GM04504 (cell line): ENCODE measurements at places on chromosomes 16 and 17.

GRCh38 chr17:80315517-80316182 is 55.0 kb downstream of the RNF213 start:
- DNase-seq = no peak

GRCh38 chr17:78442648-78443218 is 64.3 kb downstream of the PGS1 start:
- no peak for DNase-seq

- DNase-seq = peak; percentile 25
These were observed 3.4 kb upstream of the ZNF385C start for GRCh38 chr17:42101513-42102292.

GRCh38 chr17:15194859-15195277 is 70.3 kb downstream of the PMP22 start:
- no peak for DNase-seq

- DNase-seq = no peak
These were observed 133.9 kb downstream of the SOCS1 start for GRCh38 chr16:11121914-11122692.

- DNase-seq = no peak
These were observed 84.0 kb upstream of the CACNG5 start for GRCh38 chr17:66750781-66751543.

- no peak for DNase-seq
These were observed 247.9 kb upstream of the SOX9 start for GRCh38 chr17:71872843-71873485.

DNA sequence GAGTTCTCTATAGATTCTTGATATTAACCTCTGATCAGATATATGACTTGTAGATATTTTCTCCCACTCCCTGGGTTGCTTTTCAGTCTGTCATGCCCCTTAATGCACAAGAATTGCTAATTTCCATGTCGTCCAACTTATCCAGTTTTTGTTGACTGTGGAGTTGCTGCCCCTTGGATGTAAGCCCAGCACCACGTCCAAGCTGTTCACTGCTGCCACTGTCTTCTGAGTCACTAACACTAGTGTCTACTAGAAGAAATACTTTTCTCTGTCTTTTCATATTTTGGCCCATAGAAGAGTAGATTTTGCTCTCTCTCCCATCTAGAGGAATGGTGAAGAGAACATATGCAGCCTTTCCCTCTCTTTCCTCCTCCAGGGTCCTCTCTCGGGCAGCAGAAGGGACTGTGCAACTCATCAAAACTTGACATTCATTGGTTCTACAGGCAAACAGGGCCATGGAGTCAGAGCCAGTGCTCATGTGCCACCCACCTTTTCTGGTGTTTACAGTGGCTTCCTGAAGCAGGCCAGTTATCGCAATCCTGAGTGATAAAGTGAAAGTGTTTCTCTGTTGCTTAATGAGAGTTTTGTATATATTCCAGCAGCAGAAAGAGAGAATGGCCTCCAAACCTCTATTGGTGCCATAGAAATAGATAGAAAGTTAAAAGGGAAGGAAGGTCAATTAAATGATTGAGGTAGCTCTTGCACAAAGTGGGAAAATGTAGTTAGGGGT is 22.6 kb upstream of the PMP22 start:
- no peak for DNase-seq

- no peak for DNase-seq
These were observed 36.8 kb upstream of the ZC3H18 start for GRCh38 chr16:88533381-88533917.

DNA sequence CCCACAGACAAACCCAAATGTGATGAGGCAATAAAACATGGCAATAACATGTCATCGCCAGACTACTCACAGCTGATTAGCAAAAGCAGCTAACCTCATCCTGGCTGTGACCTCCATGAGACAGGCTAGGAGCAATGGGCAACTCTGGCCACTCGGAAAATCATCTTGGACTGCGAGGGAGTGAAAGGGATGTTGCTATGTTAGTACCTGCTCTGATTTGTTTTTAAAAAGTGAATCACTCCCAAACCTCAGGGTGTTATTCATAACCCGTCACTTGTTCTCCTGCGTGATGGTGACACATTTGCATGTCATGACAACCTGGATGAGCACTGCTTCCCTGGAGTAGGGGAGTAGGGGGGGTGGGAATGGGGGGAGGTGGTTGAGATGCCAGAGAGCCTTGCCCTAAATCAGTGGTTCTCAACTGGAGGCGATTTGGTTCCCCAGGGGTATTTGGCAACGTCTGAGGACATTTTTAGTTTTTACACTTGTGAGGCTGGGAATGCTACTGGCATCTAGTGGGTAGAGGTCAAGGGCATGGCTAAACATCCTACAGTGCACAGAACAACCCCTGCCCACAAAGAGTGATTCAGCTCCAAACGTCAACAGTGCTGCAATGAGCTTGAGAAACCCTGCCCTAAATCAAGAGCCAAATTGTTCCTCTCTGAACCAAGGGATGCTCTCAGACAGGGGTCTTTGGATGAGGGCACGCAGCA is 241.7 kb downstream of the SOX9 start:
- DNase-seq = no peak

- DNase-seq = no peak
These were observed 5.6 kb downstream of the SLC16A3 start for GRCh38 chr17:82234211-82235055.

GRCh38 chr16:84246679-84247077 is 6.9 kb upstream of the KCNG4 start:
- DNase-seq = no peak

GRCh38 chr16:57555831-57556230 is 13.4 kb downstream of the ADGRG5 start:
- DNase-seq = no peak

DNA sequence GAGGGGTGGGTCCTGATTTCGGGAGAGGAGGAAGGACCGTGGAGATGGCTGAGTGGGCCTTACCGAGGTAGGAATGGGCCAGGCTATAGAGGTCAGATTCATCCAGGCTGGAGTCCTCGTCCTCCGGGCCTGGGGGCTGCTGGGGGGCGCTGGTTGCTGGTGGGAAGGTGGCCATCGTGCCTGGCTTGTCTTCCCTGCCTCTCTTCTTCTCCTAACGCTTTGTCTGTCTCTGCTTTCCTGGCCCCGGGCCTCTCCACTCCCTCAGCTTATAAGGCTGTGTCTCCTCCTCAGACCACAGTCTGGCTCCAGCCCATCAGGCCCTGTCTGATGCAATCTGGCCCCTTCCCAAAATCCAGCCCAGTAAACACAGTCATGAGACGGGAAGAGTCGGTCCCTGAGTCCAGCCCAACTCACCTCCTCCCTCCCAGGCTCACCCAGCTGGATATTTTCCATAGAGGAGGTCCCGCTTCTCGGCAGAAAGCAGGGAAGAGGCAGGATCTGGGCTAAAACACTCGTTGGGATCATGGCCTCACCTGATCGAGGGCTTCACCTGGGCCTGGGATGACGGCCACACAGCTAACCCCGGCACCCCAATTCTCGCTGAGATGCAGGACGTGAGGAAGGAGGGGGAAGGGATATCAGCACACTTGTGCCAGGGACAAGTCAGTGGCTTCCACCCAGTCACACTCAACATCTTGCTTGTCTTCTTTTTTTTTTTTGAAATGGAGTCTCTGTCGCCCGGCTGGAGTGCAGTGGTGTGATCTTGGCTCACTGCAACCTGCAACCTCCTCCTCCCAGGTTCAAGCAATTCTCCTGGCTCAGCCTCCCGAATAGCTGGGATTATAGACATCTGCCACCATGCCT is at the start of gene NUPR1:
Gene NUPR1 (minus strand): TSS at position 242 of the 864 bp plus-strand sequence. CDS start 67 bp downstream, at position 175.
- peak; percentile 99 for DNase-seq

DNA sequence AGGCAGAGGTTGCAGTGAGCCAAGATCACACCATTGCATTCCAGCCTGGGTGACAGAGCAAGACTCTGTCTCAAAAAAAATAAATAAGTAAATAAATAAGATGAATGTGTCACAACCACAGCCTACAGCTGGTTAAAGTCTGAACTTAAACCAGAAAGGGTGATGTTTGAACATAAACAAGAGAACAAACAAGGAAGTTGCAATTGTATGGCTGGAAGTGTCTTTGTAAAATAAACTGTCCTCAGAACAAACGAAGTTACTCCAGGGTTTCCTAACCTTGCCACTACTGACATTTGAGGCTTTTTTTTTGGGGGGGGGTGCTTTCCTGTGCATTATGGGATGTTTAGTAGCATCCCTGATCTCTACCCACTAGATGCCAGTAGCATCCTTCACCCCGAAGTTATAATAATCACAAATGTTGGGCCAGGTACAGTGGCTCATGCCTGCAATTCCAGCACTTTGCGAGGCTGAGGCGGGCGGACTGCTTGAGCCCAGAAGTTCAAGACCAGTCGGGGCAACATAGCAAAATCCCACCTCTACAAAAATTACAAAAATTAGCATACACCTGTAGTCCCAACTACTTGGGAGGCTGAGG is 119.2 kb downstream of the XYLT1 start:
- DNase-seq = no peak

DNA sequence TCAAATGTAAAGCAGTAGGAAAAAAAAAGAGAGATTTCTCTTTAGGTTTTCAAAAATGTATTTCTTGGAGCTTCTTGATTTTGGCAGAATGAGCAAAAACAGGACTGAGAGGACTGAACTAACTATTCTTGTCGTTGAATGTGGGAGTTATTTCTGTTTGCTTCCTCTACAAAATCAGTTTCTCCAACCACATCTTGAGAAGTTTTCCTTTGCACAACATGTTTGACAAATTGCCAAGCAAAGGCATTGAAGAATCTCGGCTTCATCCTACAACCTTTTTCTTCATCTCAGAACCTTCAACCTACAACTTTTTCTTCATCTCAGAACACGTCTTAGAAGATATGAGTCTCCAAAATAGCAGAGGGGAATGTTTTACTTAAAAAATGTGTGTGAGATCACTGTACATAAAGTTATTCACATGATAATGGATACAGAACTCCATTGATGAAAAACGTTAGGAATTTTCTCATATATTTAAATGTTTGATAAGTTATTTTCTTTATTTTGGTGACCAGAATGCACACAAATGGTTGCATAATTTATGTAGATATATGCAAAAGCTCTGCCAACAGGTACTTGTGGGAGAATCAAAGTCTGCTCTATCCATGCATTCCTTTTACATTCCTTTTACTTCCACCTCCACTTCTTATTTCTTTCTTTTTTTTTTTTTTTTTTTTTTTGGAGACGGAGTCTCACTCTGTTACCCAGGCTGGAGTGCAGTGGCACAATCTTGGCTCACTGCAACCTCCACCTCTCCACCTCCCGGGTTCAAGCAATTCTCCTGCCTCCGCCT is 370.0 kb downstream of the KCNJ2 start:
- no peak for DNase-seq

- DNase-seq = no peak
These were observed 2.7 kb downstream of the SHCBP1 start for GRCh38 chr16:46618516-46618915.

DNA sequence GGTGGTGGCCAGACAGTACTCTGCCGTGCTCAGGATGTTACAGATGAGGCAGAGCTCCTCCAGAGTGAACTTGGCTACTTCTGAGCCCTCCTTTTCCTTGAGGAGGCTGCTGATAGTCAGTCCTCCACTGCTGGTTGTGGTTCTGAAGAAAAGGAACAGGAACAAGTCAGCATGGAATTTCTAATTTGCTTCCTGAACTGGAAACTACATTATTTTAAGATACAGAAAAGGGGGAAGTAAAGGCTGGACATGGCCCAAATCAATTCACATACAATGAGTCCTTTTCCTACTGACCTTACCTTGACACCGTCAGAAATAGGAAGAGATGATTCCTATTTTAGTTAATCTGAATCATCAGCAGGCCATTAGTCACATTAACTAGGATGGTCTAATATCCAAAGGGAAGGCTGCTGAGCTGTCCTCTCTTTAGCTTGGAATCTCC is 154.2 kb downstream of the VPS53 start:
- DNase-seq = no peak

GRCh38 chr17:10352893-10353292 is 19.9 kb downstream of the MYH13 start:
- DNase-seq = no peak

GRCh38 chr17:72063756-72064450 is 56.9 kb upstream of the SOX9 start:
- DNase-seq = no peak

DNA sequence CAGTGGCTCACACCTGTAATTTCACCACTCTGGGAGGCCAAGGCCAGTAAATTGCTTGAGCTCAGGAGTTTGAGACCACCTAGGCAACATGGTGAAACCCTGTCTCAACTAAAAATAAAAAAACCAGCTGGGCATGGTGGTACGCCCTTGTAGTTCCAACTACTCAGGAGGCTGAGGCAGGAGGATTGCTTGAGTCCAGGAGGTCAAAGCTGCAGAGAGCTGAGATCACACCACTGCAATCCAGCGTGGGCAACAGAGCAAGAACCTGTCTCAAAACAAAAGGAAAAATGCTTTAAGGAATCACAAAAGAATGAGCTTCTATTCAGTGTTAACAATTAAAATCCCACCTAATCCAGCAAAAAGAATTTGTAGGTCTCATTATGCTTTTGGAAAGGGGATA is 5.9 kb downstream of the PRR11 start:
- DNase-seq = no peak

- no peak for DNase-seq
These were observed 132.2 kb downstream of the SKAP1 start for GRCh38 chr17:48297825-48298224.

- DNase-seq = no peak
These were observed 88.4 kb downstream of the CDH13 start for GRCh38 chr16:82715160-82715559.

DNA sequence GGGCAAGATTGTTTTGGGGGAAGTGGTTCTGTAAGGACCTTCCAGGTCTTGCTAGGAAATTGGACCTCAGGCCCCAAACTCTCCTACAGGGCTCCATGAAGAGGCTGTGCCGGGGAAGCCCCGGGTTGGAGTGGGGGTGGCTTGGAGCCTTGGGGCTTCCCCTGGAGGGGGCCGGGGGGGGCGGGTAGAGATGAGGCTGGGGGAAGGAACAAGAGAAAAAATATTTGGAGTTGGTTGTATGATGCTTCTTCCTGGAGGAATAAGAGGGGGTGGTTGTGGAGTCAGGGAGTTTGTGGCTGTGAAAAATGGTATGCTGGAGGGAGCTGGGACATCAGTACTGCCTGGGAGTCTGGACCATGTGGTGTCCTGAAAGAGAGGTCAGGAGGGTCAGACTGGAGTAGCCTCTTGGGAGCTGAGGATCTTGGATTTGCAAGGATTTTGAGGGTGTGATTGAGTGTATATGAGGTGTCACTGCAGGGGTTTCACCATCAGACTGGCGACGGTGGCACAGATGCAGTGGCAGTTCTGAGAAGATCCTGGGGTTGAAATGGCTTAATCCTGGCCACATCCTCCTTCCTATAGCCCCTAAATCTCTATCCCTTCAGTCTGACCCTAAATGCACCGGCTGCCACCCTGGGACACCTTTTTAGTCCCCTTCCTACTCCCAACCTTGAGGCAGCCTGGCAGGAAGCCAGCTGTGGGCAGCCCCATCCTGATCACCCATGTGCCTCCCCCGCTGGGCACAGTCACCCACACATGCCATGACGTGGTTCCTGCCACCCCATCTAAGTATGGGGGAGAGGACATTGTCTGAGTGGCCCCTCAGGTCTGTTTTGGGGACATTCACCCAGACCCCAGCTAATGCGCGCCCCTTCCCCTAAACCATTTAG is 10.9 kb downstream of the RARA start:
- DNase-seq = no peak
